Stimulated activated CD4-positive, alpha-beta T cell treated with anti-CD3 and anti-CD28 coated beads, Interleukin-1b, Interleukin-23, amount 100 ng/mL, for 4 hours (primary cell): ENCODE measurements at places on chromosomes 1 and 21.

DNA sequence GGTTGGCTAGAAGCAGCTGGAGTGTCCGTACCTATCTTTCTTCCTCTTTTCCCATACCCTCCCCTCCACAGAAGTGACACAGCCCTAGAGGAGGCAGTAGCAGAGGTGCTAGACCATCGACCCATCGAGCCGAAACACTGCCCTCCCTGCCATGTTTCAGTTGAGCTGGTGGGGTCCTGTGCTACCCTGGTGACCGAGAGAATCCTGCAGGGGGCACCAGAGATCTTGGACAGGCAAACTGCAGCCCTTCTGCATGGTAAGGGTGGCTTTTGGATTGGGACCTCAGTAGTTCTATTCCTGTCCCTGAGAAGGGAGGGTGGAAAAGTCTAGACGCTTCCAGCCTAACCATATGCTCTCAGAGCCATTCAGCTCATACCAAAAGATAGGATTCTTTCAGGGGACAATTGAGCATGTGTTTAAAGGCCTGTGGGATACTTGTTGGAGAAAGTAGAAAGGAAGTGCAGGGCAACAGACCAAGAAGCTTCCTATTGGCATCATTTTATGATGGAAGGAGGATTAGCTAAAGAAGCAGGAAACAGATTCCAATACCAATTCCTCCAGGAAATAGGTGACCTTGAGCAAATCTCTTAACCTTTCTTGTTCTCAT, 11.7 kb upstream of the BNIPL start:
- peak; percentile 84 for DNase-seq

DNA sequence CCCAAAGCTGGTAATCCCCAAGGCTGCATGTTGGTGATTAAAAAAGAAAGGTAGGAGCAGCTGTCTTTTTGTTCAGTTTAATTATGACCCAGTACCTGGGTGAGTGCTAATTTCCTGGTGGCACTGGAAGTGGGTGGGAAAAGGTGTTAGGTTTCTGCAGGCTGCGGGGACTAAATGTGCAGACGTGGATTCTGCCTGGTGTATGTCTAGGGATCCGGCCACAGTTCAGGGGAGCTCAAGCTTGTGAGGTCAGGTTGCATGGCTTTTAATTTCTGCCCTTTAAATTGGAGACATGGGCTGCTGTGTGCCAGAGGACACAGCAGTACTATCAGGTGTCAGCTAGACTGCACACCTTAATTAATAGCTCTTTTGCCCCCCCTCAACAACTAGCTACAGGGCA, 20.3 kb upstream of the TBX19 start:
- DNase-seq, result no peak

- DNase-seq, result no peak
Observed at GRCh38 chr1:226863446-226863845, 7.0 kb upstream of the PSEN2 start.

- no peak for DNase-seq
Observed at GRCh38 chr21:36873513-36873912, 93.0 kb downstream of the HLCS start.

GRCh38 chr1:229862017-229862774, 204.8 kb upstream of the GALNT2 start:
- no peak for DNase-seq

GRCh38 chr1:10713614-10714013, 82.8 kb downstream of the CASZ1 start:
- DNase-seq, result no peak

DNA sequence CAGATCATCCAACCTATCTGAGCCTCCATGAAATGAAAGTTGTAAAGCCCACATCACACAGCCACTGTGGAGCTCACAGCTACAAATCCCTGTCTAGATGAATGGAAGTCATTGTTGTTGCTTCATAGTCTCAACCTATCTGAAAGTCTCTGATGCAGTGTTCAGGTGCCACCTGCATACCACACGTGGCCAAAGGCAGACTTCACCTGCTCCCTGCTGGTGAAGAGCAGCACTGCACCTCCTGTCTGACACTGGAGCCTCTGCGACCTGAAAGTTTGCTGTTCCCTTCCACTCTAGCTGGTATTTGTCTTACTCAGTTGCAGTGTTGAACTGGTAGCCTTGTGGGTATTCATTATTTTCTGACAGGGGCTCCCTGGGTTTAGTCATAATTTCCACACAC, 18.4 kb downstream of the LORICRIN start:
- peak; percentile 36 for DNase-seq

- no peak for DNase-seq
Observed at GRCh38 chr1:30286241-30286987, 437.0 kb downstream of the MATN1 start.

DNA sequence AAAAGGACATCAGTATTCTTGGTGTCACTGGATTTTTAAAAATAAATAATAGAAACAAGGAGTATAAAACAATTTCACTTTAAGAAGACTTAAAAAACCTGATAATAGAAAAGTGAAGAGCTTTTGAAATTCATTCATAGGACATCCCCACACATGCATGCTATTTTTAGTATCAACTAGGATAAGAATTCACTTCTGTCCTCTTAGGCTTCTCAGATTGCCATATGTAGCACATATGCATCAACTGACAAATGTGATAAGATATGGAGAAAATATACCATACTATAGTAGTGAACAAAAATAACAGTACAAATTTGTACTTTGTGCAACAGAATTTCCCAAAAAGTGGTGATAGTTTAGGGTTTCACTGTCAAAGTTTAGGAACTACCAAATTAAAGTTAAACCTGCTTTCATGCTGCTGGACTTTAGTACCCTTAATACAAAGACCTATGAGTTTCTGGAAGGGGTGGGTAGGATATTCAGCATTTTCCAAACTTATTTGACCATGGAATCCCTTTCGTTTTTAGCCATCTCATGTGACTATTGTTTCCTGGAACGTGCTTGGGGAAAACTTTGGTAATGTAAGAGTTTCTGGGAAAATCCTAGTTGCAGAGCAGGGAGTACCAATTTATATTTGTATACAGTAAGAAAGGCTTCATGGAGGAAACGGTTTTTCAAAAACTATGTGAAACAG, 19.8 kb downstream of the RPRD2 start:
- DNase-seq, result no peak

DNA sequence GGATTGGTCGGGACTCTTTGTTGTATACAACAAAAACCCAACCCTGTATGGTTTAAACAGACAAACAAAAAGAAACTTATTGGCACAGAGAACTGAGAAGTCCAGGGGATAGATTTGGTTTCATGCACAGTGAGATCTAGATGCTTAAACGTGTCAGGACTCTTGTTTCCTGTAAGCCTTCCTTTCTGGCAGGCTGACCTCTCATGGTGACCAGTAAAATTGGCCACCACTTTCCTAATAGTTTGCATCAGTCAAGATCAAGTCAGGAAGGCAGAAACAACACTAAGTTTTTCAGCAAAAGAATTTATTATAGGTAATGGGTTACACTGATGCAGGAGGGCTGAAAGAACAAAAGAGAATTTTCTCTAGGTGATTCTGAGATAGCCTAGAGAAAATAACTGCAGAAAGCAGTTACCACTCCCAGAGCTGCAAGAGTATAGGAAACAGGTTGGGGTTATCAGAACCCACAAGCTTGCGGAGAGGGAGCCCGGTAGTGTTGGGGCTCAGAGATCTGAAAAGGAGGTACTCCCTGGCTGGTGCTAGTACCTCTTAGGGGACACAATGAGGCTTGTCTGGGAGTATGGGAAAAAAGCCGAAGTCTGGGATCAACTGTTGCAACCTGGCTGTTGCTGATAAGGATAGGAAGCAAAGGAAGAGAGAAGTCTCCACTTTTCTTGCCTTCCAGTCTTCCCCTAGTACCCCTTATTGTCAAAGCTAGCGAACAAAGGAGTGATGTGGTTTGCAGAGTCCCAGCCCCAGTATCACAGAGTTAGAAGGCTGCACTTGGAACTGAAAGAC, 21.4 kb downstream of the CITED4 start:
- DNase-seq, result no peak

GRCh38 chr1:226679262-226679661, 59.8 kb downstream of the ITPKB start:
- no peak for DNase-seq

GRCh38 chr1:85584923-85585322, 4.4 kb downstream of the CCN1 start:
- no peak for DNase-seq

GRCh38 chr1:1165485-1165884, 8.2 kb upstream of the TTLL10 start:
- no peak for DNase-seq

DNA sequence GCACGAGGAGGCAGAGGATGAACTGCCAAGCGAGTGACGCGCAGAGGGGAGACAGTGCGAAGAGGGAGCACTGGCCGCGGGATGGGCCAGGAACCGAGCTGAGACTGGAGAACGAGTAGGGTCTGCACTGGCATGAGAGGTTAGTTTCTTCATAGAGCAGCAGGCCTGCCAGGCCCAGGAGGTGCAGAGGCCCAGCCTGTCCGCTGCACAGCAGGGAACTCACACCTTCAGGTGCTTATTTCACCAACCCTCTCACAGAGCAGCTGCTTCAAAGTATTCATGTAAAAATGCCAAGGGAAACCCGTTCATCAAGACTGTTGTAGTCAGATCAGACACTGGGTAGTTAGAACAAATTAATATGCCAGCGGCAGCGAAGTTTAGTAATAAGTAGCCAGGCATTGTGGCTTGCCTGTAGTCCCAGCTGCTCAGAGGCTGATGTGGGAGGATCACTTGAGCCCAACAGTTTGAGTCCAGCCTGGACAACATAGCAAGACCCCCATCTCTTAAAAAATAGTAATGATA, 144.5 kb downstream of the SLC45A1 start:
- no peak for DNase-seq

DNA sequence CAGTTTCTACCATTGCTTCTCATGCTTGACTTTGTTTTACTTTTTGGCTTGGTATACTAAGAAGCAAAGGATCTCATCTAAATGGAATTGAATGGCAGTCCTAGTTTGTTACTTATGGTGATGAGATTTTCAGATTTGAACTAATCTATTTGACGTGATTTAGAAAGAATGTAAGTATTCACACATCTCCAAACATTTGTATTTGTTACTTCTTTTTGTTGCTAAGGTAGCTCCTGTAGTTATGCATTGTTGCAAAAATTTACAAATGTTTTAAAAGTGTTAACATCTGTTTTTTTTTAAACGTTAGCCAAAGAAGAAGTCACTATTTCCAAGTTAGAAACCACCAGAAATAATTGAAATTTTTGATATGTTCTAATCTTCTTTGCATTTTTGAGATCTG, 222.5 kb downstream of the RPS6KC1 start:
- DNase-seq, result no peak
